IPS-NIHi11 (cell line): ENCODE measurements at places on chromosomes 3 and 15.
A peak's percentile ranks its signal among the peaks of the same experiment; 100 is the strongest.

GRCh38 chr3:37492977-37493471 lies 318.6 kb upstream of the LRRFIP2 start:
- DNase-seq, result no peak

GRCh38 chr3:139421460-139421859 lies 32.0 kb upstream of the COPB2 start:
- DNase-seq, result no peak

DNA sequence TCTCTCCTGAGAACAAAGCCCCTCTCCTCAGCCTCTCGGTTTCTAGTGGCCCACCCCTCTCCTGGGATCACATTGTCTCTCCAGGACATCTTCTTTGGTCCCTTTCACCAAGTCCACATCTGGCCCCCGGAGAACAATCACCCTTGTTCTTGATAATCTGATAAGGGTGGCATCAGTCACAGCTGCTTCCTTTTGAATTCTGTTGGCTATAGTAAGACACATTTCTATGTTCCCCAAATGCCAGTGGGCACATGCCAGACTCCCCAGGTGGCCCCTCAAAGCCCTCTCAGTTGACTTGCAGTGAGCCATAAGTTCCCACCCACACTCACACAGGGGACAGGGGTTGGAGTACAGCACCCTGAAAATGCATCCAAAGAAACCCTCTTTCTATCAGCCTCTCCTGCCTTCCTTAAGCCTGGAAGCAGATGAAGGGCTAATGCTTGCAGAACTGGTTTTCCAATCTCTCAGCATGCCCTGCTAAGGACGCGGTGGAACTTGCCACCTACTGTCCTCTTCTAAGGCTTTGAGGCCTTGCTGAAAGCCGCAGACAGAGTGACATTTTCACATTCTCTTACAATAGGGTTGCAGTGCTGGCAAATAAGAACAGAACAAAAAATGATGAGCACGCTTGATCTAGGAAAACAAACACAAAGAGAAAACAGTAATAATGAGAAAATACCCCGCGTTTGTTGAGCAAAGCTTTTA lies 101.3 kb upstream of the SLCO3A1 start:
- no peak for DNase-seq

DNA sequence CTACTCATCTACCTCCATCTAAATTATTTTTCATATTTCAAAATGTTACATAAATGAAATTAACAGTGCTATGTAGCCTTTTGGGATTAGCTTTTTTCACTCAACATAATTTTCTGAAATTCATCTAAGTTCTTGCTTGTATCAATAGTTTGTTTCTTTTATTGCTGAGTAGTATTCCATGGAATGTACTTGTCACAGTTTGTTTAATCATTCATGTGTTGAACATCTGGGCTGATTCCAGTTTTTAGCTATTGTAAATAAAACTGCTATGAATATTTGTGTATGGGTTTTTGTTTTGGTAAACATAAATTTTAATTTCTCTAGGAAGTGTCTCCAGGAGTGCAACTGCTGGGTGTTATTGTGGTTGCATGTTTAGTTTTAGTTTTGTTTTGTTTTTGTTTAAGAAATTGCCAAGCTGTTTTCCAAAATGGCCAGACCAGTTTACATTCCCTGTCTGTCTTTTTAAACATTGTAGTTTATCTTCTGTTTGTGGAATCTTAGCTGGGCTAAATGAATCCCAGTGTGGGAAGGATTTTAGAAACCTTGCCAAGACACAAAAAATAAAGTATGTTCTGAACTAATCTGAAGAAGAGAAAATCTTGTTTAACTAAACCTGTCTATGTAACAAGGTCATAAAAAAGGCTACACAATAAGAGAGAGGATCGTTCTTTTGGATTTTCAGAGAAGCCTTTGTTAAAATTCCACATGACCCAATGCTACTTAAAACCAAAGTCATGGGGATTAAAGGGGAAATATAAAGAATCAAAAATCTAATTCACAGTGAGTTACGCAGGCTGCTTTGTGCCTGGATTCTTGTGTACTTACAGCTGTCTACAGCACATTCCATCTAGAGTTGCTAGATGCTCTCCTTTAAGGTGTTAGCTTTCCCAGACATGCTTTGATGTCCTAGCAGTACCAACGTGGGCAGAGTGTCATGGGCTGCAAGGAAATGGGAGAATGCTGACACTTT lies 129.2 kb upstream of the SUCLG2 start:
- DNase-seq, result no peak

- DNase-seq, result peak; percentile 83
Measured at GRCh38 chr15:89367485-89368451, 33.1 kb upstream of the POLG start.

- DNase-seq, result peak; percentile 71
Measured at GRCh38 chr3:190076601-190077394, 43.9 kb downstream of the P3H2 start.

DNA sequence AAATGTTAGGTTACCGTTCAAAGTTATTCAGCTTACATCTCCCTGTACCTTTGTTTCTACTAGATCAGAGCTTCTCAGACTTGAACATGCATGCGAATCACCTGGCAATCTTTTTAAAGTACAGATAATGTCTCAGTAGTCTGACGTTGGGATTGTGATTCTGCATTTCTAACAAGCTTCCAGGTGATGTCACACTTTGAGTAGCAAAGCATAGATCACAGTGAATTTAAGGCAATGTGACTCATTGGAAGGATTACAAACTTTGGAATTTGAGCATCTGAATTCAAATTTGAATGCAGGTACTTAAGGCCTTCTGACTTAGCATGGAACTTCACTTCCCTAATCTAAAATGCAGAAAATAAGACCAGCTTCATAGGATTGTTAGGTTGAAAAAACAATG lies 10.8 kb upstream of the ZMAT3 start:
- DNase-seq, result no peak

DNA sequence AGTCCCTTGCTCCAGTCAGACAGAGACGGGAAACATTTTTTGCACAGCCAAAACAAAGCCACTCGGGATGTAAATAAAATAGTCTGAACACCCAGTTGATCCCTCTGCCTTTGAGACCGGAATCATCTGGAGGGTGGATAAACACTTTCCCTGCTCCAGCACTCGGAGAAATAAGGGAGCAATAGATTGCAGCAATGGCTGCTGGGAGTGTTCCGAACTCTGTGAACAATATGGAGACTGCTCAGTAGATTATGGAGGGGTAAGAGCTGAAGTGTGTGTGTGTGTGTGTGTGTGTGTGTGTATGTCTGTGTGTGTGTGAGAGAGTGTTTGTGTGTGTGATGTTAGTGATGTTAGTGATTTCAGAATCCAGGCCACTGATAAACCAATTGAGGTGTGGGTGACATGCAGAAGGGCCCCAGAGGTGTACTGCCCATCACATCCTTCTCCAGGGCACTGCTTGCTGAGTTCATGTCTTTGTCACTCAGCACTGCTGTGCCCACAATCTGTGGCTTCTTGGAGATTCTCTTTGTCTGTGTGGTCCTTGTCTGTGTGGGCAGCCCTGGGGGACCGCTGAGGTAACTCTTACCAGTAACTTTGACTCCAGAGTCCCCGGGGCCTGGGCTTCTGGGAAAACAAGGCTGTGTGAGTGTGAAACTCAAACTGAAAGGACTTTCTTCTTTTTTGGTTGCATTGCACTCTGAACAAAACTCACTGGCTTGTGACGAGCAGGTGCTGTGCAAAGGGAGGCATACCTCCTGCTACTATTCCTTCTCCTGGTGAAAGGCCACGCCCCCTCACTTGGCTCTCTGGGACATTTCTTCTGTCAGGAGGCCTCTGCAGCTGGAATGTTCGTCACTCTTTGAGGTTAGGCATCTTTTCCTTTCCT lies 23.0 kb downstream of the CRYGS start:
- peak; percentile 49 for DNase-seq

GRCh38 chr3:56557831-56558170 lies 826 bp downstream of the CCDC66 start:
- no peak for DNase-seq

- DNase-seq, result no peak
Measured at GRCh38 chr15:40062816-40063562, 24.0 kb upstream of the SRP14 start.

DNA sequence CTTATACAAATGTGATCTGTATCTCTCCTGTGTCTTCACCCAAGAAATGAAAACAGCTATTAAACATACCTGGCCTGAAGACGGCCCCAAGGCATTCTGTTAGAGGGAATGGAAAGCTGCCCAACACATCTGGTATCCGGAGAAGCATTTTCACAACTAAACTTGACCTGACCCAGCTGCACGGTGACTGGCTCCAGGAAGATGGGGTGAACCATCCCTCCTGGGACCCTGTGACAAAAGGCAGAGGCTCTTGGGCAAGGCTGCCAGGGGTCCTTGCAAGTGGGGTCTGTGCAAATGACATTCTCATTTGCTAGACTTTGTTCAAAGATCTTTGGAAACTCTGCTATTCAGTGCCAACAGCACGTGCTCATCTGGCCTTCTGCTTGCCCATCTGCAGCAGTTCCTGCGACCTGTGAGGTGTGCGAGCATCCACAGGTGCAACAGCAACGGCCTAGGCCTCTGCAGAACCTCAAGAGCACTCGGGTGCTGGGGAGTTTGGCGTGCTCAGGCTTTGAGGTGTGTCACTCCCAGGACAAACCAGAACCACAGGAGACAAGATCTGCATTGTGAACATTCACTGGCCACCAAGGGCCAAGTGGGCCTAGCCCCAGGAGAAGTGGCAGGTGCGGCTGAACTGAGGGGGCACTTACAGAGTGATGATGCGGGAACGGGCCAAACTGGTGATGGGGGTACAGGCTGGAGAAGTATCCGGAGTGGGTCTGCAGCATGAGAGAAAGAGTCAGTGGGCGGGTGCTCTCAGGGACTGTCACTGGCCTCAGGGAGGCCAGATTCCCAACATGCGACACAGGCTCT lies 71.8 kb downstream of the SENP2 start:
- no peak for DNase-seq

- no peak for DNase-seq
Measured at GRCh38 chr3:129950318-129951046, 24.0 kb upstream of the TRH start.

- DNase-seq, result no peak
Measured at GRCh38 chr15:80970658-80971057, 19.0 kb downstream of the MESD start.

DNA sequence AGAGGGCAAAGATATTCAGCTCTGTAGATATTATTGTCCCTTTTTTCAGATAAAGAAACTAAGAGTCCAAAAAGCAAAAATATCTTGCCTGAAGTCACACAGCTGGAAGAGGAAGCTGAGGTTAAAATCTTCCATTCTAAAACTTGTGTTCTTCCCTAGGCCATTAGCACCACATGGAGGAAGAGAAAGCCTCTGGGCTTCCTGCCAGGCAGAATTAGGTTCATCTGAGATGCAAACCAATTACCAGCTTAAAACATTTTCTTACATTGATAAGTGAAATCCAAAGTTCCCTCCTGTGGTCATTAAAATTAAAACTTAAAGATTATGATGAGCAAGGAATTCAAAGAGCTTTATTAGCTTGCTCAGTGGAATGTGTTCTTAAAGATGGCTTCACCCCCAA lies 235.3 kb upstream of the SETMAR start:
- no peak for DNase-seq

DNA sequence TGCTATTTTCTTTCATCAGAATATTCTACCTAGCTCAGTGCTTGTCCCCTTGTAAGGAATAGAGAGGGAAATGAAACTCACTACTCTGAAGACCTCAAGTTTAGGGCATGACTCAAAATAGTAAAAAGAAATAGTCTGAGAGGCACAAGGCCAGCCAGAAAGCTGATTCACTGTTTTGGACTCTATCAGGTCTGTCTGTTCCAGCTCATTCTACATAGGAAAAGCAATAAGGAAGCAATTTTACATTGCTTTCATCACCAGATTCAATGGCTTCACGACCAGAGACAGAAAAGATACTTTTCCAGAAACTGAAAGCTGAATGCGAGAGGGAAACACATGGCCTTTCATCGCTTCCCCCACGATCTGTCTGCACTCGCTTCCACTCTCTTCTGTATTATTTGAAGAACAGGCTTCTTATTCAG lies 276.0 kb downstream of the GBE1 start:
- no peak for DNase-seq

DNA sequence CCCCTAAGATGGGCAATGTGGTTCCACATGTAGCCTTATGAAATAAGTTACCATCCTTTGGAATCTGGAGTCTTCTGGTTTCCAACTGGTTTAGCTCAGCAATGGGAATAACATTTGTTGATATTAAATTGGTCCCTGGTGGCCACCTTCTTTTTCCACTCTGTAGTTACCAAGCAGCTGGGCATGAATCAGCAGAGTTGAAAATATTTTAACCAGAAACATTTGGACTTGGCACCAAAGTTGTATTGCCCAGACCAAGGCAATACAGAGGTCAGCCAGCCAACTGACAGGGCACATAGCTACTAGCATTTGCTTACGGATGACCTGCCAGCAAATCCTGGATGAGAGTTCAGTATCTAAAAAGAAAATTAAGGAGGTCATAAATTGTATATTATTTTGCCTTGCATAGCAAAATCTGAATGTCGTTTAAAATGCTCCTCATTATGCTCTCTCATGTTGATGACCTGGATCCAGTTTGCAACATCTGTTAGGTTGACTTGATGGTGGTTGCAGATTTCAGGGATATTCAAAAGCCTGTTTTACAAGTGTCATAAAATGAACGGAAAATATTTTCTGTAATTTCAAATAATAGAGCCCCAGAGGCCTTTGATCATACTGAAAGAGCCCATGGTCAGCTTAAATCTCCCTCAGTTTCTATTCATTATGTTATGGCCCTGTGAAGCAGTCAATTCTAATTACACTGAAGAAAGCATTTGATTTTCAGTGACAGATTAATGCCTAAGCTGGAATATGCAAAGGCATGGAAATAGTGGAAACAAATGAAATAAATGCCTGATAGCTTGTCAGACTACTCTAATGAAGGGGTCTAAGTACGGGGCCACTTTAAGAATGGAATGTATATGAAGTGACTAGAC lies 54.6 kb downstream of the PPM1L start:
- DNase-seq, result no peak

DNA sequence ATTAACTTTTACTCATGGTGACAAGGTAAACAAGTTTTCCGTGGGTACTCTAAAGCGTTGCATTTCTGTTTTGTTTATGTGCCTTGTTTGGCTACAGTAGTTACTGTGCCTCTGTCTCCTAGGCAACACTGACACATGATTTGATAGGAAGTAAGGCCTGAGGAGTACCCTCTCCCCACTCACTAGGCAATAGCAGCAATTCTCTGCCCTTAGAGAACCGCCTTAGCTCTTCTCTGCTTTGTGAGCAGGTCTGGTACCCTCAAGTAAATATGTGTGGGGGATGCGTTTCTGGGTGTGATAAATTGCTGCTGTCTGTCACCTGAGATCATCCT lies at the start of gene IL5RA:
Gene IL5RA, minus strand, starts transcription at position 76 of the 332 bp plus-strand sequence. CDS start 5,390 bp downstream, outside the sequence.
- no peak for DNase-seq

DNA sequence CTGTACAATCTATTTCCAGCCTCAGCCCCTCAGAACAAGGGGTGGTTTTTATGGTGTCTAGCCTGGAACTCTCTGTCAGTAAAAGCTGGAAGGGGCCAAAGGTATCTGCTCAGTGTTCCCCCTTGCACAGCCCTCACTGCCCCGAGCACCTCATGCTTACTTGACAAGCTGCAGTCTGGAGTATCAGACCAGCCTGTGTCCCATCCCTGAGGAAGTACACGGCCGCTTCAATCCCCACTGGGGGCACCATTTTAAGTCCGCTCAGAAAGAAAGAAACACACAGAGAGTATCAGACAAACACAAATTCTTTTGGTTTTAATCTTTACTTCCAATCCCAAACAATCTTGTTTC lies 32.4 kb downstream of the UMPS start:
- no peak for DNase-seq

GRCh38 chr3:12489368-12489767 lies 5.1 kb downstream of the TSEN2 start:
- DNase-seq, result no peak
